ENCODE measurements at places on chromosomes 7 and 10. TPM values are rescaled to one million over a fixed set of nuclear protein-coding genes. Genes with fewer than 3 reads are reported as not detected.

The TMEM130 gene
- total RNA-seq: 0.42 TPM

The BAIAP2L1 gene
- total RNA-seq: 44.4 TPM

The CDK14 gene
- total RNA-seq: 0.13 TPM

The CHAT gene
- total RNA-seq: not detected

The COPS6 gene
- total RNA-seq: 164 TPM

The FASTK gene
- 69.5 TPM for total RNA-seq

The CFAP43 gene
- total RNA-seq: 0.61 TPM

The MSS51 gene
- total RNA-seq: 0.48 TPM

The DGKB gene
- not detected for total RNA-seq

The GPER1 gene
- total RNA-seq: 1.4 TPM

The C7orf57 gene
- 0.35 TPM for total RNA-seq

The C10orf67 gene
- total RNA-seq: 0.09 TPM

The SPDYE5 gene
- not detected for total RNA-seq

The PON1 gene
- total RNA-seq: 0.79 TPM

The RNLS gene
- 6.7 TPM for total RNA-seq

The UCN3 gene
- not detected for total RNA-seq

The GIMAP6 gene
- not detected for total RNA-seq

The RBP4 gene
- 4.9 TPM for total RNA-seq

The SLC26A4 gene
- total RNA-seq: 0.02 TPM

The AKR1D1 gene
- 0.08 TPM for total RNA-seq

The ACBD5 gene
- 27.8 TPM for total RNA-seq

The TFEC gene
- total RNA-seq: 0.14 TPM

The FRMPD2 gene
- not detected for total RNA-seq

The IL6 gene
- 0.66 TPM for total RNA-seq
